Activated naive CD8-positive, alpha-beta T cell treated with anti-CD3 and anti-CD28 coated beads, Interleukin-2, amount 10 ng/mL, durations not matched to agents 7 days and 5 days (primary cell): ENCODE measurements at places on chromosomes 4 and X. TPM values are rescaled to one million over a fixed set of nuclear protein-coding genes. Genes with fewer than 3 reads are reported as not detected.

DNA sequence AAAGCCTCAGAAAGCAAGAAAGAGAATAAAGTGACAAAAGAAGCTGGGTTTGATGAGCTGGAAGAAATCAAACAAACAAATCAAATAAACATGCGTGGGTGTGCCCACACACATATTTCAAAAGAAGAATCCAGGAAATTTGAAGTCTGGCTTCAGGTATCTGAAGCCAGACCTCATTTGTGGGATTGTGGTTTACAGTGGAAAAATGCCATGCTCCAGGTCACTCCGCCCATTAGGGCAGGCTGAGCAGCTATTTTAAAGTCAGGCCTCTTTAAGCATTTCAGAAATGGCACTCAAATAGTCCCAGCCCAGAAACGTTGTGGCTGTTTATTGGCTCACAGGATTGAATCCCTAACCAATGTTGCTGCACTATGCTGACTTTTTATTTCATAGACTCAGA lies 226.1 kb upstream of the F9 start:
- no peak overlapping the region for H3K27ac ChIP-seq
- no peak for DNase-seq
- H3K27me3 ChIP-seq: no peaks in the 10 kb centered on the region
- H3K4me3 ChIP-seq: no peak overlapping the region
- H3K4me1 ChIP-seq: no peaks in the 10 kb centered on the region

DNA sequence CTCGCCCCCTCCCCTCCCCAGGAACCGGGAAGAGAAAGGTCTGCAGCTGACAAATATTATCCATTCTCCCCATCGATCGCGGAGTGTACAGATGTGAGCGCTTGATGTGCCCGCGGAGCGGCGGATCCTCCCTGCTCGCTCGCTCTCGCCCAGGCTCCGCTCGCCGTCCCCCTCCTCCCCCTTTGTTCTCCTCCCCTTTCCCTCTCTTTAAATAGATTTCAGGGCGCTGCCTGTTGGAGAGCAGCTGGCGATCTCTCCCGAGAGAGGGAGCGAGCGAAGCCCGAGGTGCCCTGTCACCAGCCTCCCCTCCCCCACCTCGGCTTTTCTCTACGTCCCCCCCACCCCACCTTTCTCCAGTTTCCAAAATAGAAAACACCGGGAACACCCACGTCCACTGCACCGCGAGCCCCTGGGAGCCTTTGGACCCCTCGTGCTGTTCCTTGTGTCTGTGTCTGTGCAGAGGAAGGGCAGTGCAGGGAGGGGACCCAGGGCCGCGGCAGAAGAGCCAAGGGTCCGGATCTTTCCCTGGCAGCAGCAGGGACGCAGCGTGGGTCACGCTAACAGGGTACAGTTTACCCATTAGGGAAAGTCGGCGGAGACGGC lies 56.6 kb upstream of the BCOR start:
- peak overlapping the region; percentile 75 for H3K27ac ChIP-seq

Gene COX7B2
- total RNA-seq: not detected

GRCh38 chr4:11821772-11822430 lies 393.2 kb upstream of the HS3ST1 start:
- H3K27me3 ChIP-seq: no peaks in the 10 kb centered on the region
- H3K36me3 ChIP-seq: no peaks in the 10 kb centered on the region
- DNase-seq: no peak
- no peak overlapping the region for H3K4me3 ChIP-seq

GRCh38 chrX:132375941-132376340 lies 112.9 kb downstream of the MBNL3 start:
- H3K27ac ChIP-seq: no peak overlapping the region
- no peak overlapping the region for H3K4me3 ChIP-seq
- no peak for DNase-seq
- no peaks in the 10 kb centered on the region for H3K27me3 ChIP-seq
- H3K4me1 ChIP-seq: no peaks in the 10 kb centered on the region

GRCh38 chrX:118528071-118528737 lies 32.6 kb downstream of the DOCK11 start:
- peak overlapping the region; percentile 99 for H3K4me3 ChIP-seq
- no peaks in the 10 kb centered on the region for H3K27me3 ChIP-seq
- peaks cover 53% of the 10 kb centered on the region for H3K4me1 ChIP-seq
- peak; percentile 60 for DNase-seq
- peak overlapping the region; percentile 99 for H3K27ac ChIP-seq

DNA sequence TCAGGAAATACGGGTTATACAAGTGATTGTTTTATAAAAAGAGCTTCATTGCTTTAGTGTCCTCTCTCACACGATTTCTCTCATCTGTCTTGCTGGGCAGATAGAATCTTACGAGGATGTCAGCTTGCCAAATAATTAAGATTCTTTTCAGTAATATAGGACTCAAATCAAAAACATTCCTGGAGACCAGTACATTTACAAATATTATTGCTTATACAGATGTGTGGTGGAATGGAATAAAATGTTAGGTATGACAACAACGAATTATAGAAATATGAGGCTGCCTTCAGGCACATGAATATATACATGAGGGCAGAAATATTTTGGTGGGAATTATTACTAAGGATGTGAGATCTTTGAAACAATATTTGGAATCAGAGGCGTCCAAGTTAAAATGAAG lies 88.9 kb downstream of the GC start:
- DNase-seq: no peak
- H3K27me3 ChIP-seq: peaks cover 6% of the 10 kb centered on the region
- no peak overlapping the region for H3K4me3 ChIP-seq

Gene GPAT3
- 3.1 TPM for total RNA-seq

GRCh38 chr4:9765091-9765490 lies 16.3 kb upstream of the DRD5 start:
- H3K36me3 ChIP-seq: no peaks in the 10 kb centered on the region
- H3K27ac ChIP-seq: no peak overlapping the region
- H3K4me1 ChIP-seq: no peaks in the 10 kb centered on the region
- no peak for DNase-seq
- H3K4me3 ChIP-seq: no peak overlapping the region
- peaks cover 19% of the 10 kb centered on the region for H3K27me3 ChIP-seq

DNA sequence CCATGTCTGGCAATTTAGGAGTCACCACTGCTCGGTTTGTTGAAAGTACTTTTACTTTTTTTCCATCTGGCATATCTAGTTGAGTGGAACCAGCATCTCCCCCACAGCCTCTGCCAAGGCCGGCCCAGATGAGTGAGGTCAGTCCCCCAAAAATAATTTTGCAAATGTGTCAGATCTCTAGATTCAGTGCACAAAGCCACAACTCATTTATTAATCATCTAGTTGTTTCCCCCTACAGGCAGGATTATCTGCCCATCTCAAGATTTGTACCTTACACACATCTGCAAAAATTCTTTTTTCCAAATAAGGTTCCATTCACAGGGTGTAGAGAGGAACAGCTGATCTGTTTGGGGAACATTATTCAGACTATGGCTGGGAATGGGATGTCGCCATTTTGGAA lies 174.0 kb upstream of the MXRA5 start:
- no peaks in the 10 kb centered on the region for H3K27me3 ChIP-seq
- no peaks in the 10 kb centered on the region for H3K4me1 ChIP-seq
- DNase-seq: no peak
- no peak overlapping the region for H3K4me3 ChIP-seq
- H3K27ac ChIP-seq: no peak overlapping the region

GRCh38 chr4:99436462-99436861 lies 1.3 kb upstream of the ADH7 start:
- H3K36me3 ChIP-seq: no peaks in the 10 kb centered on the region
- H3K27ac ChIP-seq: no peak overlapping the region
- DNase-seq: no peak
- no peak overlapping the region for H3K4me3 ChIP-seq

Gene RHOXF1
- total RNA-seq: 0.42 TPM

- H3K4me1 ChIP-seq: no peaks in the 10 kb centered on the region
- no peak overlapping the region for H3K27ac ChIP-seq
- H3K4me3 ChIP-seq: no peak overlapping the region
- no peaks in the 10 kb centered on the region for H3K36me3 ChIP-seq
Observed at GRCh38 chr4:118087366-118087765, 53.1 kb downstream of the NDST3 start.

GRCh38 chr4:132180020-132180427 lies 969.1 kb upstream of the PCDH10 start:
- H3K27ac ChIP-seq: no peak overlapping the region
- H3K36me3 ChIP-seq: no peaks in the 10 kb centered on the region
- no peak for DNase-seq
- H3K27me3 ChIP-seq: no peaks in the 10 kb centered on the region
- no peaks in the 10 kb centered on the region for H3K4me1 ChIP-seq
- no peak overlapping the region for H3K4me3 ChIP-seq

Gene SPANXN3
- total RNA-seq: not detected

DNA sequence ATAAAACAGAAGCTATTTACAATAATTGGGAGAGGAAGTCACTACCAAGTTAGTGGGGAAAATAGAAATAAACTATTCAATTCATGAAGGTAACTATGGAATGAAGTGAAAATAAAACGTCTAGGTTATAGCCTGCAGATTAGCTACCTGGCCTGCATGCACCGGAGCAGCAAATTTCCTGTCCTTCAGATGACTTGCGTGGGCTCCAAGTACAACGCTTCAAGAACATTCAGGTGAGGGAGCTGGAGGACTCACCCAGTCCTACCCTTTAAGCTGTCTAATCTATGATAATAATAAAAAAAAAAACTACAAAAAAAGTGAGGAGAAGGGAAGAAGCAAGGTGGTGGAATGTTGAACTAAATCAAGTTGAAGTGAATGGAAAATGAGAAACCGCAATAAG lies 13.2 kb downstream of the C4orf54 start:
- no peaks in the 10 kb centered on the region for H3K36me3 ChIP-seq
- no peak overlapping the region for H3K27ac ChIP-seq
- DNase-seq: no peak
- H3K4me1 ChIP-seq: no peaks in the 10 kb centered on the region

Gene HGFAC
- total RNA-seq: not detected

Gene NSUN7
- total RNA-seq: 0.25 TPM

Gene ITGB1BP2
- 4.9 TPM for total RNA-seq

- H3K4me1 ChIP-seq: peaks cover 1% of the 10 kb centered on the region
- no peak overlapping the region for H3K4me3 ChIP-seq
- no peaks in the 10 kb centered on the region for H3K27me3 ChIP-seq
- no peak overlapping the region for H3K27ac ChIP-seq
Observed at GRCh38 chrX:140928739-140929138, 73.7 kb upstream of the SPANXB1 start.

GRCh38 chr4:117284736-117285135 lies 199.4 kb upstream of the TRAM1L1 start:
- DNase-seq: no peak
- no peaks in the 10 kb centered on the region for H3K4me1 ChIP-seq
- no peak overlapping the region for H3K4me3 ChIP-seq
- no peaks in the 10 kb centered on the region for H3K27me3 ChIP-seq
- H3K27ac ChIP-seq: no peak overlapping the region
- no peaks in the 10 kb centered on the region for H3K36me3 ChIP-seq
